Kidney (tissue), 22 donors: ENCODE measurements at places on chromosomes 1 and 21.
A peak's percentile ranks its signal among the peaks of the same experiment; 100 is the strongest.

- no peak for DNase-seq
These were observed 1384.1 kb upstream of the B3GALT2 start for GRCh38 chr1:194570476-194570875.

DNA sequence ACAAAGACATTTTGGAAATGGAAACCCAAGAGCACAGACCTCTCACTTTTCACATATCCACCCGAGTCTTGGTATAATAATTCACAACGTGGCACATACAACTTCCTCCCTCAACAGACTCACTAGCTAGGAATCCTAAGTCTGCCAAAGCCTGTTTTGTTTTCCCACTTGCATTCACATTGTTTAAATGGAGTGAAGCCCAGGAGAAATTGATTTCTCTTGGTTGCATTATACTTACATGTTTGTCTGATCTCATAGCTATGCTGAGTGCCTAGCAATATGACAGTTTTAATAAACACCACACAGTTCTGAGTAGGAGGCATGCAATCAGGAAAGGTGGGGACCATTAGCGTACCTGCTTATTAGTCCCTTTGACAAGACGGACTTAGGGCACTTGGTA is 348.6 kb upstream of the ADGRL4 start:
- DNase-seq: no peak

- DNase-seq: peak; percentile 64
These were observed 18.5 kb upstream of the ADARB1 start for GRCh38 chr21:45055861-45056260.

GRCh38 chr1:232282498-232282897 is 347.4 kb downstream of the SIPA1L2 start:
- no peak for DNase-seq

DNA sequence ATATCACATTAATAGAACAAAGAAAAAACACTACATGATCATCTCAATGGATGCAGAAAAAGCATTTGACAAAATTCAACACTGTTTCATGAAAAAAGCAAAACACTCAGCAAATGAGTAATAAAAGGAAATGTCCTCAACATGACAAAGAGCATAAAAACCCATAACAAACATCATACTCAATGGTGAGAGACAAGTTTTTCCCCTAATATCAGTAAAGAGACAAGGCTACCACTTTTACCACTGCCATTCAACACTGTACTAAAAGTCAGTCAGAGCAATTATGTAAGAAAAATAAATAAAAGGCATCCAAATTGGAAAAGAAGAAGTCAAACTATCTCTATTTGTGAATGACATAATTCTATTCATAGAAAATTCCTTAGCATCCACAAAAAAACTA is 64.3 kb downstream of the ZNF644 start:
- DNase-seq: no peak

GRCh38 chr1:56050911-56051310 is 528.5 kb downstream of the PLPP3 start:
- no peak for DNase-seq

GRCh38 chr1:100699744-100700143 is 19.8 kb upstream of the VCAM1 start:
- DNase-seq: no peak

DNA sequence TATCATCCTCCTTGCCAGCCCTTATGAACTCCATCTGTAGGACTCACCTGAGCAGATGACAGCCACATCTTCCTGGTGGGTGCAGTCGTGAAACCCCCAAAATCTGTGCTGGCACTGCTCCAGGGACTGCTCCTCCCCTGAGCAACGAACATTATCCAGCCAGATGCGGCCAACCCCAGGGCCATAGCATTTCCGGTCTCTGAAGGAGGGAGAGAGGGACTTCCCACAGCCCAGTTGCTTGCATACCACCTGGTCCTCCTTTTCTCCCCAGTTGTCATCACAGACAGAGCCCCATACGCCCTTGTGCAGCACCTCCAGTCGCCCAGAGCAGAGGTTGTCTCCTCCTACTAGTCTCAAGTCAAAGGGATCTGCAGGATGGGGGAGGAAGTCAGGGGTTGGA is 8.5 kb downstream of the CD5L start:
- DNase-seq: no peak

DNA sequence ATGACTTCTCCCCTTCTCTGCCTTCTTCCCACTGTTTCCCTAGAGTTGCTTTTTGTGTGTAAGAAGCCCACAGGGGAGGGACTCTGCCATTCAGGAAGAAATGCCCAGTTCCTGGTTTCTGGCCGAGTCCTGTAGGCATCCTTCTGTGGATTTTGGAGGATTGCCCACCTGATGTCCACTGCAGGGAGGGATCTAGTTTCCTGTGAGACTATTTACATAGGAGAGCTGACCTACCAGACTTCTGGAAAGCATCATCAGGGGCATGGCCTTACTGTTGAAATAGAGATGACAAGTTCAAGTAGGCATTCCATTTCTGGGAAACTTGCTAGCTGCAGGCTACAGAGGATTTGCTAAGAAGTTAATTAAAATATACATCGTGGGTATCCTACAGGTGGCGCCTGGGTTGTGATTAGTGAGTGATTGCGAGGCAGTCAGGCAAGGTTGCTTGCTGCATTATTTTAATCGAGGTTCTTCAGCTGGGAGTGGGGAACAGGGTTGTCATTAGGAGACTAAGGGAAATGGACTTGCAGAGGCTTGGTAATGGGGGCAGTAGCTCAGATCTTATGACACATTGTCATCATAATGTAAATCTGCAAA is 148.7 kb downstream of the HHAT start:
- DNase-seq: no peak

DNA sequence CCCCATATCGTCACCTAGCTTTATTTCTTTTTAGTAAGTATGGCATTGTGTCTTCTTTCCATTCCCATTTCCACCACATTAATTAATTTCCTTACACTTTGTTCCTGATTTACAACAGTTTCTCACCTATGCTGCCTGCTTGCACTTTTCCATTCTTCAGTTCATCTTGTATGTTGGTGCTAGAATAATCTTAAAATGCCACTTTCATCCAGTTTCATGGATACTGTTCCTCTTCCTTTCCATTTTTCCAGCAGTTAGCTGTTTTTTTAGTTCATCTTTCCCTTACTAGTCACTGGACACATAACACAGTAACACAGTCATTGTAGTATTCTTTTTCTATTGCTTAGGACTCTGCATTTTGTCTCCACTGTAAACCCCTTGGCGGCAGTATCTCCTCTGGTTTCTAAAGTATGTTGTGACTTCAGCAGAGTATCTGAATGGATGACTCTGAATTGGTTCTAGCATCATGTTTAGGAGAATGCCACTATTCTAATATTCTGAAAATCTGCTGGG is 2.1 kb downstream of the CDC7 start:
- DNase-seq: peak; percentile 33

DNA sequence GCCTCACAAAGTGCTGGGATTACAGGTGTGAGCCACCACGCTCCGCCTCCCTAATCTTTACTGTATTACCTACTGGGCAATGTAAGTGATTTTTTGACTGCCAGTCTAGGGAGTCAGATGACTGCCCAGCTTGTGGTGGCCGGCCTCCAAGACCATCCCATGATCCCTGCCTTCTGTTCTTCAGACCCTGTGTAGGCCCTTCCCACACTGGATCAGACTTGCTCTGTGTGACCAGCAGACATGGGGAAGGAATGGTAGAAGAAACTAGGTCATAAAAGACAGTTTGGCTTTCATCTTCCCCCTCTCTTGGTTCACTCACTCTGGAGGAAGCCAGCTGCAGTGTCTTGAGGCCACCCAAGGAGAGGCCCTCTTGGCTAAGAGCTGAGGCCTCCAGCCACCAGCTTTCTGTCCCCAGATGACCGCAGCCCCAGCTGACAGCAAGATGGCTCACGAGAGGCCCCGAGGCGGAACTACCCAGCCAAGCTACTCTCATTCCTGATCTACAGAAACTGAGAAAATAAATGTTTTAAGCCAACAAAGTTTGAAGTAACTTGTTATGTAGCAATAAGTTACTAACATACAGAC is 14.5 kb upstream of the CBR3 start:
- DNase-seq: peak; percentile 78

DNA sequence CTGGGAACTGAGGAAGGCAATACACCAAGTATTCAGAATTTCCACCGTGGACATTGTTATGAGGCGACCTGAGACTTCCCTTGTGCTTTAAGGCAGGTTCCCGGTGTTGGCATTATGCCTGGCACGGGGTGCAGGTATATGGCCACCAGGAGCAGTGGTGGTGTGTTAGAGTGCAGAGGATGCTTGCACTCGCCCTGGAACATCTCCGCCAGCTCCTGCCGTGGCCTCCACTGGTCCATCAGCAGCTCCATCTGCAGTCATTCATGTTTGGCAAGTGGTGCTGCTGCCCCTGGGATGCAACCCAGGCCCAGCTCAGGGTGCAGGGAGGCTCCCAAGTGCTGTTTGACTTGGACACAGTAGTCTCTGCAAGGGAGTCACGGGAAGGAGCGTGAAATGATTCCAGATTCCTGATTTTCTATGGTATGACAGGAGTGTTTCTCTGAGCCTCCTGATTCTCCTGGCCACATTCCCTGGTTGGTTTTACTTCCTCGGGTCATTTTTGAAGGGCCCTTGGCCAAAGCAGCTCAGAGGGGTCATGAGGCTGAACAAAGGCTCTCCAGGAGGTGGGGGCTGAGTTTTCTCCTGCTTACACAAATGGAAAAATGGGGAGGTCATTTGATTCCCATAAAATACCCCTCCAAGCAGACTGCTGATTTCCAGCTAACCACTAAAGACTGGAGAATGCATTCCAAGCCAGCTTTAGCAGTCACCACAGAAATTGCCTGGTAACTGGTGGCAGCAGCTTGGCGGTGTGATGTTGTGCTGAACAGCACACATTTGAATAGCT is 60.4 kb upstream of the PSEN2 start:
- DNase-seq: no peak

GRCh38 chr1:55352080-55352810 is 137.1 kb upstream of the USP24 start:
- DNase-seq: no peak

GRCh38 chr21:28906841-28907240 is 85.8 kb downstream of the LTN1 start:
- DNase-seq: no peak

DNA sequence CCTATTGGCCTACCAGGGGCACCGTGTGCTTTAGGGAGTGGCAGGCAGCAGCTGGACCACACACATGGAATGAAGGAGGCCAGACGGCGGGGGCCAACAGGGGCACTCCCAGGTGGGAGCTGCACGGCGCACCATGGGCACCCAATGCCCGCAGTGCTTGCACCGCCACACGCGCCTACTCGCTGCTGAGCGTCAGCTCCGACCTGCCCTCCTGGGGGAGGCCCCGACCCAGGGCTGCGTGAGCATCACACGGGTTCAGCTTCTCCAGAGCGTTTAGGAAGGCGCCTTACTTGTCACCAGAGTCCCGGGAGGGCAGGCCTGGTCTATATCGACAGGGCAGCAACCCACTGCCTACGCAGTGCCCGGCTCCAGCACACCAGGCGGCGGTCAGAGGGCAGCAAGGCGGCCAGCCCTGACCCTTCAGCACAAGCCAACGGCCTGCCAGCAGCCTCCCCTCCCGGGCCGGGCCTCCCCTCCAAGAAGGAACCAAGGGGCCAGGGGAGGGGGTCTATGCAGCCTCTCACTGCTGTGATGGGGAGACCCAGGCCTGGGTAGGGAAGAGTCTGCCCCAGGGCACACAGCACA is 64.9 kb downstream of the ARHGEF16 start:
- no peak for DNase-seq

DNA sequence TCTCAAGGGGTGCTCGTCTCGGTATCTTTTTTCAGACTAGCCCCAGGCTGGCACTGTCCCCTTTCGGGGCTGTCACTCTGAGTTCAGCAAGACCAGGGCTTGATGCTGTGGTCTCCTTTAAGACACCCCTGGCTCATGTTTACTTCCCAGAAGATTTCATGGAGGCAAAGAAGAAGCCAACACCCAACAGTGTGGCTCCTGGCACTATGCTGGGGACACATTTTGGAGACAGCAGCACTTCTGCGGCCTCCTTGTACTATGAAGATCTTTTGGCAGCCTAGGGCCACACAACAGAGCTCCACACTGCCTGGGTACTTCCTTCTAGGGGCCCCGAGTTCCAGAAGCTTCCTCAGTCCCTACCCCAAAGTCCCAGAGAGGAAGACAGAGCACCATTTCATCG is 24.6 kb downstream of the ECE1 start:
- no peak for DNase-seq

GRCh38 chr1:91511386-91511785 is 10.7 kb downstream of the CDC7 start:
- no peak for DNase-seq

- no peak for DNase-seq
These were observed 102.4 kb downstream of the FMN2 start for GRCh38 chr1:240194120-240194519.

GRCh38 chr1:210132582-210132981 is 100.0 kb upstream of the SERTAD4 start:
- peak; percentile 32 for DNase-seq
